Calu3 (cell line): ENCODE measurements at places on chromosomes 1 and 21. TPM values are rescaled to one million over a fixed set of nuclear protein-coding genes. Genes with fewer than 3 reads are reported as not detected.

TATDN3 gene
- 9.3 and 10.3 TPM in 2 replicates for total RNA-seq

DNA sequence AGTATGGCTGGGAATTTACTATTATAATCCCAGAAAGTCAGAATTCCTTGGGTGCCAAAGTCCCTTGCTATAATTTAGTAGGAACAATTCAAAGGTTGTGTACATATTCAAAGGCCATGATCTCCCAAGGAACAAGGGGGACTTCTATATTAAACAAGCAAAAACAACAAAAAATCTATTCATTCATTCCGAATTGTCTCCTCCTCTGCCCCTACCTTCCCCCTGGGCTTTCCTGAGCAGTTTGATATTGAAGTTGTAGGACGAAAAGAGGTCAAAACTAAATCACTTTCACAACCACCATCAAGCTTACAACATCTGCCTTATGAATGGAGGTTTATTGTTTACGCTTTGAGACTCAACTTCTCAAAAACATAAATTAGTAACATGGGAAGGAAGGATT, 35.3 kb upstream of the SOD1 start:
- no peak overlapping the region for H3K27ac ChIP-seq
- no peaks in the 10 kb centered on the region for H3K36me3 ChIP-seq
- no peak overlapping the region for H3K4me3 ChIP-seq
- H3K27me3 ChIP-seq = no peaks in the 10 kb centered on the region
- no peaks in the 10 kb centered on the region for H3K4me1 ChIP-seq

IL23R gene
- 0.32 TPM in 1 of 2 replicates, not detected in the other for total RNA-seq

DNA sequence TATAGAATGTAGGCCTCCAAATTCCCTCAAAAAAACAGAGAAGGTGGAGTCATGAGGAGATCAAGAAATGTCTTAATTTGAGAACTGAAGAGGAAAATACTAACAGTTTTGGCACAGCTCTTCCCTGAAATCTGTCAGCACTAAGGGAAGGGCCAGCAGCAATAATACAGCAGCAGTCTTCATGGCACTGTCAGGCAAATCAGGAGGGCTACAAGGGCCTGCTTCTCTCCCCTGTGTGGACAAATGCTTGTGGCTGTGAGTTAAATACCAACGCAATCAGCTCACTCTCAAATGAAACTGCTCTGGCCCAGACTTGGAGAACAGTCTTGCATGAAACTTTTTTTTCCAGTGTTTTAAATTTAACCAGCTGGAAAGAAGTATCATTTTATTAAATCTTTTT, 20.5 kb upstream of the CNN3 start:
- H3K27me3 ChIP-seq = no peaks in the 10 kb centered on the region
- H3K4me1 ChIP-seq = peaks cover 27% of the 10 kb centered on the region
- no peak overlapping the region for H3K4me3 ChIP-seq
- DNase-seq = no peak

ZNF683 gene
- total RNA-seq = not detected in 2 replicates

HHAT gene
- 5.5 and 5.8 TPM in 2 replicates for total RNA-seq
